ENCODE measurements at places on chromosomes 7 and 10.
A peak's percentile ranks its signal among the peaks of the same experiment; 100 is the strongest.

DNA sequence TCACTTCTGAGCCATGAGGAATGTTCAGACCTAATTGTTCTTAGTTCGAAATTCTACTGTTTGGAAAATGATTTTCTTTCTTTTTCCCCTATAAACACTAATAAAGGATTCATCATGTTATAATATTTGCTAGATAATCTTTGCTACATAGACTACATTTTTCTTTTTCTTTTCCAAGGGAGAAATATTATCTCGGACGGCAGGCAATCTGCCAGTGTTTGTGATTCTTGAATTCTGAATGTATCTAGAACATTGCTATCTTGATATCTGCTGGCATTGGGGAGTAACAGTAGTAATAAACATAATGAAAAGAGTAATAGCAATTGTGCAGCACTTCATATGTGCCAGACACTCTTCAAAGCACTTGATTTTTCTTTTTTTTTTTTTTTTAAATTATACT lies 107.7 kb upstream of the ZNF32 start:
- no peak for DNase-seq

GRCh38 chr10:24952143-24952706 lies at the start of gene PRTFDC1:
Gene PRTFDC1, minus strand, starts transcription at chr10:24952606. Its CDS starts 31 bp downstream, at chr10:24952575.
- peak; percentile 61 for DNase-seq

DNA sequence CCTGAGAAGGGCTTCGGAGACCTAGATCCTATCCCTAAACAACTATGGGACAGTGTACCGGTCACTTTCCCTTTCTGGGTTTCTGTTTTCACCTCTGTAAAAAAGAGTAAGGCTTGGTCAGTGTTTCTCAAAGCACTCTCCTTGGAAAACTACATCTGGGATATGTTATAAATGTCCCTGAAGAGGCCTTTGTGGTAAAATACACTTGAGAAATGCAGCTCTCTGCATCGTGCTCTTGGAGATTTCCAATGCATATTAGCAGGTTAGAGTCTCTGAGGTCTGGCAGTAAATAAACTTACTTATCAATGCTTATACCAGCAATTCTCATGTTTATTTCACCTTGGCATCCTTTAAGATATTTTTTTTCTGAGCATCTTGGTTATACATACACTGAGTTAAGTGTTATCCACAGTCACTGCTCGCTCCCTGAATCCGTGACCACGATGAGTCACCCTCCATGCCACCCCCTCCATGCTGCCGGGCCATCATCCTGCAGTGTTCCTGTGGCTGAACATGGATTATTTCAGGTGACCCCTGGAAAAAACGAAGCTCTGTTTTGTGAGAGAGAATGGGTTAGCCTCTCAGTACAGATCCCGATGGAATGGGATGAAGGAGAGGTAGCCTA lies 3.3 kb upstream of the TBXAS1 start:
- DNase-seq, result peak; percentile 70

GRCh38 chr7:30476459-30477145 lies 2.0 kb downstream of the NOD1 start:
- DNase-seq, result no peak

- no peak for DNase-seq
Observed at GRCh38 chr10:102122450-102122849, 2.3 kb upstream of the LDB1 start.

GRCh38 chr7:100483090-100483721 lies 521 bp upstream of the NYAP1 start:
- peak; percentile 84 for DNase-seq

DNA sequence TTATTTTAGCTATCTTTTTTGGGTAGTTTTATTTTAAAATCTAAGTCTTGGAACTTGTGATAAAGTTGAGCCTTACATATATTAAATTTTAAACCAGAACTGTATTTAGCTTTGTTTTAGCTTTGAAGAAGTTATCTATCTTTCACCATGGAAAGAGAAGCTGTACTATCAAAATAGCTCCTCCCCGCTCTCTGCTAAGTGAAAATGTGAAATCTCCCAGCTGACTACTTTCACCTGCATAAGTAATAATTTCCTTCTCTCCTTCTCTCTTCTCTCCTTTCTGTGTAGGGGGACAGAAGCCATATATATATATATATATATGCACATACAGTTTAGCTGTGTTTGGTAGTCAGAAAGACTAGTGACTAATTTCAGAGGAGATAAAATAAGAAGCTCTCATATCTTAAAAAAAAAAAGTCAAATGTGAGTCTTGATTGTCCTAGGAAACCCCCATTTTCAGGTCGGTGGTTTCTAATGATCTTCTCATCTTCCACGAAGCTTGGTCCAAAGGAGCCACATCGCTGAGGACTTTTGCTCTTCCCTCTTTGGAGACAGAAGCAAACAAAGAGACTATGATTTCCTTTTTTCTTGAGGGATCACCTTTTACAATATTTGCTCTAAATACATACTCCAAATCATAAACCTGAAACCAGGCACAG lies 30.6 kb upstream of the GDI2 start:
- DNase-seq, result no peak

- DNase-seq, result peak; percentile 61
Observed at GRCh38 chr10:102152545-102152890, 329 bp downstream of the NOLC1 start.

GRCh38 chr10:70145166-70145665 lies 1.3 kb downstream of the TYSND1 start:
- DNase-seq, result peak; percentile 22

DNA sequence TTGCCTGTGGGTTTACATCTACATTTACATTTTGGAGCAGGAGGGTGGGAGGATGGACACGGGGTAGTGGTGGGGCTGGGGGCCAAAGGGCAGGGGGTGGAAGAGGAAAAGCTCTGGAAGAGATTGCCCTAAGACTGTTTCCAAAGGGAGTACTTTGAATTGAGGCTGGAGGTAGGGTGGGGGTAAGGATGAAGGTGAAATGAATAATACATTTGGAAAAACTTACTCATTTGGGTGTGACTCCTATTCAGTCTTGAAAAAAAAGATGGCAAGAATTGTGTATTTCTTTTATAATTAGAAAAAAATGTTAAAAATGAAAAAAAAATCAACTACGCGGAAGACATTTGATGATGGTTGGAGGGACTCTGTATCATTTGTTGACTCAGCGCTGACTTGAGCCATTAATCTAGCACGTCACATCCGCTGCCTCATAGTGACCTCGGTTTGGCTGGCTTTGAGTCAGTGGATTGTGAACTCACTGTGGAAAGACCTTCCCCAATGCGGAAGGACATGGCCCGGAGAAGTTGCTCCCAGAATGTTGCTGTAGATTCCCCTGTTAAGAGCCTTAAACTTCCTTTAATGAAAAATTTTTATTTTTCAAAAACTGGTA lies 2.8 kb downstream of the FAM180A start:
- DNase-seq, result peak; percentile 95

GRCh38 chr7:90910136-90910535 lies 314.0 kb downstream of the CDK14 start:
- DNase-seq, result no peak

DNA sequence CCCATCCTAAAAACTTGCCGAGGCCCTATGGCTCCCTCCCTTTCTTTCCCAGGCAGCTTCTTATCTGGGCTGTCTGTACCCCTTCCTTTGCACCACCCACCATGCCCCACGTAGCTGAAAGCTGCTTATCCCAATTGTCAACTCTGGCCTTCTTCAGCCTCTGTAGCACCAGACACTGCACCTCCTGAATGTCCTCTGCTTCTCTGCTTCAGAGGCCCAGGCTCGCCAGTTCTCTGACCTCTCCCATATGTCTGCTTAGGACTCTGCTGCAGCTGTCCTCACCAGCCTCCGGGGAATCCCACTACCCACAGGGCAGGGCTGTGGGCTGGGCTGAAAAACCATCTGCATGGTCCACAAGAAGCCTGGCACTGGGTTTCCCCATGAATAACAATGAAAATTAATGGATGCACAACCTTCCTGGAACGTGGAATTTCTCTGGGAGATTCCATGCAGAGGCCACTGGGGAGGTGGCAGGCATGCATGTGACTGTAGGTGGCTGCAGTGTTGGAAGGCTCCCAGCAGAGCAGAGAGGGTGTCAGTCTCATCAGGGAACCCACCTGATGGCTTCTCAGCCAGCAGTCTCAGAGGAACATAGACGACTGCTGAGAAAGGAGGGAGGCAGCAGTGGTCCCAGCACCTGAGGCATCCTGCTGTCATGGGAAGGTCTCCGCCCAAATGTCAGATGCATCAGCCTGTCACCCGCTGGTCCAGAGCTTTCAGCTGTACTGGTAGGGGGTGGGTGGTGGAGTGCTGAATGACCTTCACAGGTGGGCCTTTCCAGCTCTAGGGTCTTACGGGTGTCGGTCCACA lies 16.8 kb upstream of the SH2D4B start:
- no peak for DNase-seq

DNA sequence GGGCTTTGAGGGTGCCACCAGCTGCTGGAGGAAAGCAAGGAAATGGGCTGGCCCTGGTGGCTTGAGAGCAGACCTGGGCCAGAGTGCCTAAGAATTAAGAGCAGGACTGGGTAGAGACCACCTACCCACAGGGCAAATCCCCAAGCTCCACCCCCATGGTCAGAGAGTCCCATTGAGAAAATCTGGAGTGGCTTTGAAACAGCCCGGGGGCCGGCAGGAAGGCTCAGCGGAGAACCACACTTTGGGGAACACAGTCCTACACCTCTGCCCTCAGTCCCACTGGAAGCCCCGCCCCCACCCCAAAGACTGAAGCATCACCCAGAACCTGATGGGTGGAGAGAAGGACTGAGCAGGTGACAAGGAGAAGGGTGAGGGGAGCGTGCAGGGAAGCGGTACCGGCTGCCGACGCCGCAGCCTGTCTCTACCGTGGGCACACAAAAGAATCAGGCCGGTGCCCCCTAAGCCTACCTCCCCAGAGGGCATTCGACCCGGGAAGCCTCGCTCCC lies 3.6 kb downstream of the SMARCD3 start:
- no peak for DNase-seq

DNA sequence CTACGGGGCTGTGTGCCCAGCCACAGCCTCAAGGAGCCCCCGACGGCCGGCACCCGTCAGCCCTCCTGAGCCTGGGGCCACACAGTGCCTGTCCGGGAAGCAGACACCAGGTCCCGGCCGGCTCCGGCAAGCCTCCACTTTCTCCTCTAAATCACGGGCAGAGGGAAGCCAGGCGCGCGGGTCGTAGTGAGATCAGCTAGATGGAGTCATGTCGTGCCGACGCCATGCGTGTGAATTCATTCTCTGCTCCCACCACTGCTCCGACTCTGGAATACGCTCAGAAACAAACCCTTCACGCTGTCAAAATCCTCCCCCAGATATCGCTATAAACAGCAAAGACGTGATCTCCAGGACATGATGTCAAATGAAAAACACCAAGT lies 93.7 kb upstream of the DNAAF5 start:
- no peak for DNase-seq

DNA sequence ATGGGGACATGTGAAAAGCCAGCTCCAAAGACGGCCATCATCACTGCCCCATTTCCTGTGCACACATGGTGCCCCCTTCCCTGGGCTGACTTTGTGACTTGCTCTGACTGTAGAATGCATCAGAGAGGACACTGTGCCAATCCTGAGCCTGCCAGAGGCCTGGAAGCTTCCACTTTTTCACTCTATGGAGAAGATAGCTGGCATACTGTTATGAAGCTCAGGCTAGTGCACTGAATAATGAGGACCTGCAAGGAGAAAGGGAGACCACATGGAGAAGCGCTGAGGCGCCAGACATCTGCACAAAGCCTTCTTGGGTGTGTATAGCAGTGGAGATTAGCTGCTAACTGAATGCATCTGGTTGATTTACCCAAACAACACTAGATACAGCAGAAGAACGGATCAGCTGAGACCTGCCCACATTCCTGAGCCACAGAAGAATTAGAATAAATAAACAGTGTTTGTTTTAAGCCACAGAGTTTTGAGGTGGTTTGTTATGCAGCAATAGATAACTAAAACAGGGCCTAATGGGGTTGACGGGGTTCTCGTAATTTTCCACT lies 58.9 kb upstream of the C10orf90 start:
- DNase-seq, result peak; percentile 36

DNA sequence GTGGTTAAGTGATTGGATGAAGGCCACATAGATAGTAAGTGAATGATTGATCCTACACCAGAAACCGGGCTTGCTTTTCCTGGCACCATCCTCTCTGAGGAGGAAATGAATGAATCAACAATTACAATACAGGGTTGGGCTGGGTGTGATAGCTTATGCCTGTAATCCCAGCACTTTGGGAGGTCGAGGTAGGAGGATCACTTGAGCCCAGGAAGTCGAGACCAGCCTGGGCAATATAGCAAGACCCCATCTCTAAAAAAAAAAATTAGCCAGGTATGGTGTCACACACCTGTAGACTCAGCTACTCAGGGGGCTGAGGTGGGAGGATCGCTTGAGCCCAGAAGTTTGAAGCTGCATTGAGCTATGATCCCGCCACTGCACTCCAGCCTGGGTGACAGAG lies 111.5 kb downstream of the COL26A1 start:
- no peak for DNase-seq

- DNase-seq, result peak; percentile 31
Observed at GRCh38 chr10:13627459-13628310, 40.9 kb downstream of the PRPF18 start.

DNA sequence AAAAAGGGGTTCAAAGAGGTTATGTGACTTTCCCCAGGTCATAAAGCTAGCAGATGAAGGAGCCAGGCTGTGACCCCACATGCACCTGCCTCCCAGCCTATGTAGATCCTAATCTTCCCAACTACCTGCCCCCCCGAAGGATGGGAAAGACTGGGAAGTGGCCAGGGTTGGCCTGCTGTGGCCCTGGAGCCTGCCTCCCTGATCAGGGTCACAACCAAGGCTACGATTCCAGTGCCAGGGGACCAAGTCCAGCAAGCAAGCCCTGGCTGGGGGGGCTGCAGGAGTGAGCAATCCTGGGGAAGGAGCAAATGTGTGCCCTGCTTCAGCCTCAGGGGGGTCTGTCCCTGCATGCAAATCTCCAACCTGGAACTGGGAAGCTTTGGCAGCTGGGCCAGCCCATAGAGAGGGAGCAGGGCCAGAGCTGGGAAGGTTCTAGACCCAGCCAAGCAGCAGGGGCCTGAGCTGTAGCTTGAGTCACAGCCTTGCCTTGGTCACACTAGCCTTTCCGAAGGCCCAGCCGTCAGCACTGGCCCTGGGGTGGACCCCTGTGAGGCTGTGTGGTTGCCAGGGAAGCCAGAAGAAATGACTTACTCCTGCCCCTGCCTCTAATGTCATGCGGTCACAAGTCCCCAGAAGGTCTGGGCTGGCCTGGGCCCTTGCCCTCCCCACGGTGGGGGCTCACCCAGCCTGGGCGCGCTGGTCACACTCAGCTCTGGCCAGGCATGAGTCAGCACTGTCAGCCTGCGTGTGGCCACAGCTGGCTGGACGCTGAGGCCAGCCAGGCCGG lies 96.4 kb upstream of the ZMIZ1 start:
- peak; percentile 86 for DNase-seq

DNA sequence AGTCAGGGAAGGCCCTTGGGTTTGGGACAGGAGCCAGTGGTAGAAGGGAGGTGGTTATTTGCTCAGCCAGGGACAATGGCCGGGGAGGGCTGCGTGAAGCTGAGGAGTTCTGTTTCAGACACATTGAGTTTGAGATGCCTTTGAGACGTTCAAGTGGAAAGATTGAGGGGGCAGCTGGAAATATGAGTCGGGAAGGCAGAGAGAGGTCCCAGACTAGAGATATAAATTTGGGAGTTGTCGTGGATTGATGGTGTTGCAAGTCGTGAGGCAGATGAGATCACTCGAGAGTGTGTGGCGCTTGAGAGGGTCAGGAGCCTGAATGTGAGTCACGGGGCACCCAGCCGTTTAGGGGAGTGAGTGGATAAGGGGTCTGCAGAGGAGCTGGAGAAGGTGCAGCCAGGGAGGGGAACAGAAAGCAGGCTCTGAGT lies 73.3 kb downstream of the ZMIZ1 start:
- no peak for DNase-seq
